ENCODE measurements at places on chromosomes 4 and X.

GRCh38 chr4:74012130-74012529 is 13.7 kb upstream of the CXCL5 start:
- DNase-seq, result no peak

DNA sequence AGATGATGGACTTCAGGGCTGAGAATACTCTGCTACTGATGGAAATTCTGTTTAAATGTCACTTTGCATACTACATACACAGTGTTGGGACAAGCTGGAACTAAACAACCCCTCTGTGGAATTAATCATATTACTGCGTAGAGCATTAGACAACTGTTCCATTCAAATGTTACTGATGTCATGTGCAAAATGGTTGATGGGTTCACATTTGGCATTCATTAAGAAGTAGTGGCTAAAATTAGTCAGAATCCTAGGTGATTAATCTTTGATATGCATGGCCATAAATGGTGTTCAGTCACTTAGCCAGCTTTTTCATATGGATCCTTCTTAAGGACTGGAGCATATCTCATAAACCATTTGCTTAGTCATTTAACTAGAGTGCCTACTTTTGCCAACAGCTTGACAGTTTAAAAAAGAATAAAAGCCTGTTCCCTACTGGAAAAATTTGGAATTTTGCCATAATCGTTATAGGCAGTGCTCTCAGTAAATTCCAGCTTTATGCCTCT is 105.2 kb downstream of the RNF150 start:
- peak; percentile 99 for DNase-seq

DNA sequence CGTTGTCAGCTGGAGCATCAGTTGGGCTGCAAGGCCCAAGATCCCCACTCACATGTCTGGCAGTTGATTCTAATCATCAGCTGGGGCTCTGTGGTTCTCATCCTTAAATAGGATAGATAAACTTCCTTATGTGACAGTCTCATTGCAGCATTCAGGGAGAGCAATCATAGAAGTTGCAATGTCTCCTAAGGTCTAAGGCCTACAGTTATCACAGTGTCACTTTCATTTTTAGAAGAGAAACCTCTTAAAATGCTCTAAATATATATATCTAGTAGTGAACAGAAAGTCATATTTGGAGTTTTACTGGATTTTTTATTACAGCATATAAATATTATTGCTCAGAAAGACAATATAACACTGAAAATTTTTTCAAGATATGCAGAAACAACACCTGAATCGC is 226.0 kb upstream of the PPP1R2C start:
- no peak for DNase-seq

DNA sequence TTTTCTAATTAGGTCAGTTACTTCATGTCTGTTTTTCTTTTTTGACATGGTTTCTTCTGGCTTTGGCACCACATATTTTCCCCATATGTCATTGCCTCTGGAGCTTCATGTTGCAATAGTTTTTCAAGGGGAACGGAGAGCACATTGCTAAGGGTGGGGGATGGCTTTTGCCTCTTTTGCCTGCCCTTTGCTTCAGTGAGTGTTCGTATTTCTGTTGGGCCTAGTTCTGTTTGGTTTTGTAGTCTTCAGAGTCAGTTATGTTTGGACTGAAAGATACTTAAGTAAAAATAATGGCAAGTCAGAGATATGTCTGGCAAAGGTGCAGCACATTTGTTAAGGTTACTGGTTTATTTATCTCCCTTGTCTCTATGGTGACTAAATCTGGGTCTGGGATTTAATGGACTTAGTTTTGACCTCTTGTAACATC is 29.1 kb downstream of the FHL1 start:
- peak; percentile 92 for DNase-seq

DNA sequence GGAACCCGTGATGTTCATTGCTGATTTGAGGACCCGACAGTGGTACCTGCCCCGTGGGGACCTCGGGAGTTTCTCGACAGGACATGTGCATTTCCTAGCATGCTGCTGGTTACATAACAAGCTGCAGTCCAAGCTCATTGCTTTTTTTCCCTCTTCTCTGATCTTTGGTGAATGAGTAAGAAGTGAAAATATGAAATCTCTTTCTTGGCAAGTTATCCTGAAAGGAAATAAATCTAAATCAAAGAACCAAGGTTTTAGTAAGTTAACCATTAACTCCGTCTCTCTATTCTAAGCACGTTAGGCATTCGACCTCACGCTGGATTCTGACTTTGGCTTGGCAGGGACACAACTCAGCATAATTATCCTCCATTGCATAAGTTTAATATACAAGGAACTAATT is 86.6 kb downstream of the STK32B start:
- DNase-seq, result peak; percentile 41
